Placental epithelial cell (primary cell): ENCODE measurements at places on chromosomes 5 and 9. TPM values are rescaled to one million over a fixed set of nuclear protein-coding genes. Genes with fewer than 3 reads are reported as not detected.

OR1J2 gene
- total RNA-seq: not detected in 2 replicates

LEAP2 gene
- total RNA-seq: 0.39 TPM in 1 of 2 replicates, not detected in the other

AHRR gene
- 0.33 and 3.5 TPM in 2 replicates for total RNA-seq

DDX4 gene
- not detected in 2 replicates for total RNA-seq

TLX3 gene
- 0.22 TPM in 1 of 2 replicates, not detected in the other for total RNA-seq

C6 gene
- total RNA-seq: under 0.01 and 0.39 TPM in 2 replicates

MAMDC4 gene
- total RNA-seq: 3.0 and 3.5 TPM in 2 replicates

IL3 gene
- not detected in 2 replicates for total RNA-seq

PCDHGA10 gene
- 4.4 and 9.4 TPM in 2 replicates for total RNA-seq

PCDHA1 gene
- total RNA-seq: not detected in 2 replicates

SPTLC1 gene
- 80.5 and 101 TPM in 2 replicates for total RNA-seq

RPL12 gene
- 1,146 and 1,303 TPM in 2 replicates for total RNA-seq

MYOZ3 gene
- not detected in 2 replicates for total RNA-seq

SH3RF2 gene
- total RNA-seq: 14.1 and 60.9 TPM in 2 replicates

PDZD2 gene
- total RNA-seq: under 0.01 TPM in 1 of 2 replicates, not detected in the other

RANBP3L gene
- not detected in 2 replicates for total RNA-seq

SOX30 gene
- total RNA-seq: not detected in 2 replicates

CCL28 gene
- total RNA-seq: 2.0 and 2.2 TPM in 2 replicates

IL5 gene
- total RNA-seq: not detected in 2 replicates

LCN2 gene
- total RNA-seq: 0.39 and 0.54 TPM in 2 replicates

CCL27 gene
- not detected in 2 replicates for total RNA-seq

BAG1 gene
- total RNA-seq: 27.1 and 30.0 TPM in 2 replicates

CDC20B gene
- total RNA-seq: not detected in 2 replicates

LRRC70 gene
- 0.65 and 2.0 TPM in 2 replicates for total RNA-seq

TRIM36 gene
- total RNA-seq: 0.98 TPM in 1 of 2 replicates, not detected in the other

C5orf46 gene
- total RNA-seq: 9.9 and 22.0 TPM in 2 replicates

F12 gene
- 3.0 and 7.9 TPM in 2 replicates for total RNA-seq

MOB3B gene
- total RNA-seq: 7.9 and 27.4 TPM in 2 replicates

PCDHB16 gene
- under 0.01 and 0.11 TPM in 2 replicates for total RNA-seq

SLC46A2 gene
- total RNA-seq: not detected in 2 replicates

PCA3 gene
- 0.39 TPM in 1 of 2 replicates, not detected in the other for total RNA-seq

LMBRD2 gene
- total RNA-seq: 5.1 and 9.3 TPM in 2 replicates
